ENCODE measurements at places on chromosomes 5 and 9.

DNA sequence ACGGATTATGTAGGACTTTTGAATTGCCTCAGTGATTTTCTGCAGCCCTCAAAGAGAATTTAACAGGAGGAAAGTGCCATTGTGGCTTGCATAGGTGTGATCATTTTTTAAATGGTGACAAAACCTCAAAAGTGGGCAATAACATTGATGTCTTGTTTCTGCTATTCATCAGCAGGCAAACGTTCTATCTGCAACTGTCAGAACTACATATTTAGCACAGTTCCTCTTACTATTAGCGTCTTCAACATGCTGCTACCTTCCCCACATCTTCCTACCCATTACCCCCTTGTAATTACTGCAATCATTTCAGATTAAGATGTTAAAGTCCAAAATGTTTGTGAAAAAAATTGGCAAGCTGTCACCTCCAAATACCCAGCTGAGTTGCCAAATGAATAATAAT lies 254.6 kb downstream of the SMARCA2 start:
- no peak for DNase-seq

GRCh38 chr5:72951671-72952468 lies 4.0 kb upstream of the FCHO2 start:
- peak; percentile 68 for DNase-seq

- no peak for DNase-seq
Measured at GRCh38 chr9:124222918-124223720, 34.6 kb upstream of the NEK6 start.

GRCh38 chr9:18275313-18275990 lies 198.5 kb upstream of the ADAMTSL1 start:
- DNase-seq = no peak

GRCh38 chr5:180010636-180011035 lies 60.9 kb downstream of the RNF130 start:
- DNase-seq = no peak
